ENCODE measurements at places on chromosomes 3 and 15.

DNA sequence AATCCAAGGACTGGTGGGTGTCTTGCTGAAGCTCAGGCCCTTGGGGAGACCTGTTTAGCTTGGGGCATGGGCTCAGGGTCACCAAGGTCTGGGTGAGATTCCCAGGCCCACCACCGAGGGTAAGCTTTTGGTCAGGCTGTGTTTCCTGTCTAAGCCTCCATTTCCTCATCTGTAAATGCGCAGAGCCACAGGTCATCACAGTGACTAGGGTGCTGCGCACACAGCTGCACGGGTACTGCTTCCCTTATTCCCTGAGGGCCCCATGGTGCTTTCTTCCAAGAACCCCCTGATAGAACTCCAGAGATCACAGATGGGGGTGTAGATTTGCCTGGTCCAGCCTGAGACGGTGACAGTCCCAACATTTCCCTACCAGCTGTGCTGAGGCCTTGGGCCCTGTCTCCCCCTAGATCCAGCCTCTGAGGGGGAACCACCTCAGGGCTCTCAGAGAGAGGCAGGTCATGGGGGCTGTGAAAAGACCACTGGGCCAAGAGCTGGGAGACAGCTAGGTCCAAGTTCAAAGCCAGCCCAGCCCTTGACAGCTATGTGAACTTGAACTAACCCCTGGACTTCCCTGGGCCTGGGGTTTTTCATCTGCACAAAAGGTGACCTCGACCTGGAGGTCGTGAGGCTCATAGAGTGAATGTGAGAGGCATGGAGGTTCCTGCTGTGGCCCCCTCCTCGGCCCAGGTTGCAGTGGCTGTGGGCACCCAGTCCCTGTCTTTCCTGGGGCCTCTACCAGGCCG is 60.7 kb downstream of the SEMA3G start:
- no peak for DNase-seq

- no peak for DNase-seq
These were observed 45.2 kb upstream of the SEC61A1 start for GRCh38 chr3:128007033-128007424.

DNA sequence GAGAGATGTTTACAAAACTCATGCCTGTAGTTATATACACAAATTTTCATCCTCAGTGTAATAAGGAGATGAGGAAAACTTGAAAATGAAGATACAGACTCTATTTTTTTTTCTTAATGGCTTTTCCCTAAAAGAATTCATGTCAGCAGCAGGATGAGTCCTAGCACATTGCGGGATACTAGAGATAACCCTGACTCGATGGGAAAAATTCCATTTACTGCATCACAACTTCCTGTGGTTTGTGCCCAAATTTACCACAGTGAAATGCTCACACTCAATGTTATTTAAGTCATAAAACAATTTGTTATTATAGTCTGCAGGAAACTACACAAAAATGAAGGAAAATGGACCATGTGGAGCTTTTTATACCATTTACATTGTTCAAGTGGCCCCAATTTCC is 581.9 kb upstream of the ZNF717 start:
- DNase-seq = no peak

DNA sequence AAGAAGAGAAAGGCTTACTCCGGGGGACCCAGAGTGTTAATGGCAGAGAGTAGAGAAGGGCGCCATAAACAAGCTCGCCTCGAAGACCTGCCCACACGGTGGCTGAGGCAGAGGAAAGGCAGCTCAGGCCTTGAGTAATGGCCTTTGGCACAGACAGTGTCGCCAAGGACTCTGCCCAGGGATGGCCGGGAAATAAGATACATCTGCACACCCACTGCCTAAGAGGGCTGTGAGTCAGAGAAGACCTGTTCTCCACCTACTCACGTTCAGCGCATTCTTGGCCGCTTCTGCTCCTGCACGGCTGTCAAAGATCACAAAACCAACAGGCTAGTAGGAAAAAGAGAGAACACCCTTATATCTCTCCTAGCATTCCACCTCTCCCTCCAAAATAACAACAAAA is 26.2 kb downstream of the RBPMS2 start:
- DNase-seq = no peak

DNA sequence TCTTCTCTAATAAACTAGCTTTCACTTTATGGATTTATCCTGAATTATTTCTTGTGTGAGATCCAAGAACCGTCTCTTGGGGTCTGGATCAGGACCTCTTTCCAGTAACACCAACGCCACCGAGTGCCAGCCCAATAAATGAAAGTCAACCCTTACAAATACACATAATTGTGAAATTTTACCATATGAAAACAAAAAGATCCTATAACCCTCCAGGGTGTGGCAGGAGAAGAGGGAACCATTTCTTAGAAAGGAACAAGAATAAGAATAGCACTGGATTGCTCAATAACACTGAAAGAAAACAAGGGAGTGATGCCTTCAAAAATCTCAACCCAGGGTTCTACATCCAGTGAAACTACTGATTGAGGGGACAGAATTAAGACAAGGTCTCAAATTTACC is 51.6 kb upstream of the ACKR4 start:
- DNase-seq = no peak

DNA sequence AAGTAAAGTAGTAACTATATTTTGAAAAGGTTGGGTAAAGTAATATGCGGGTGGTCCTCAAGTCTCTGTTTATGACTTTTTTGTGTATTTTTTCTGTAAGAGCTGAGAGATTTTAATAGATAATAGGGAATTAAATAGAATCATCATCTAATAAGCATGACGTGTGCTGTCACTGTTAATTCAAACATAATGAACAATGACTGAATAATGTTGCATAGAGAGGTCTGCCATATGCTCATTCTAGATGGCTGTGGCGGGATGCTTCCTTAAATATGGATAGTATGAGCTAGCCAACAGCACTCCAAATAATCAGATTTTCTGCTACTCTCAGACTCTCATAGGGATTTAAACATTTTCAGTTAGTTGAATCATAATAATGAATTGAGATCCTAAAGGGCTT is 302.8 kb upstream of the RBMS3 start:
- no peak for DNase-seq

- DNase-seq = no peak
These were observed 141.7 kb downstream of the IL5RA start for GRCh38 chr3:2968475-2968874.

- DNase-seq = peak; percentile 22
These were observed 21.9 kb downstream of the FEM1B start for GRCh38 chr15:68299436-68299835.

- no peak for DNase-seq
These were observed 31.3 kb upstream of the NFKBIZ start for GRCh38 chr3:101817992-101818391.

DNA sequence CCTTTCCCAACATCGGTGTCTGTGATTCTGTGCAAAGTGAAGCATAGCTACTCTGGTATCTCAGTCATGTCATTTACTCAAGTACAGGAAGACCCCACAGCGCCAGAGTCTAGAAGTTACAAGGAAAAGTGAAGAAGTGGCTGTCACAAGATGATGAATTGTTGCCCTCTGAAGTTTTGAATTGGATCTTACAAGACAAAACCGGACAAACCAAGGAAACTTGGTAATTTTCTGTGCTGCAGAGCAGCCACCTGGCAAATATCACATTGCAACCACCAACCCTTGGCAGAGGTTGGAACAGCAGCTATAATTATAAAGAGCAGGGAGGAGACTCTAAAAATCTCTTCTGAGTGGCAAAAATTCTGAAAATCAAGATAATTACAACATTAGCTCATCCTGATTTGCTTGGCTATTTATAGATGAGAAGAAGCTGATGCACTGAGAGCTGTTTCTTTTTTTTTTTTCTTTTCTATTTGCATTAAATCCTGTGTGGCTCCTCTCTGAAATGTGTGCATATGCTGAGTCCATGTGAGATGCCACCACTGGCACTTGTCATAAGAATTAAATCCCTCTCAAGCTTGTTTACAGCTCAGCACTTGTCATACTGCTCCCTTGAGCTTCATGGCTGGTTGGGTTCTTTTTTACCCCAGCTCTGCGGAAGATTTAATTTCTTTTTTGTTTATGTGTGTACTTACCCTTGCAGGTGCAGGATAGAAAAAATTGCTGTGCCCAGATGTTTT is 68.0 kb upstream of the MNS1 start:
- no peak for DNase-seq

DNA sequence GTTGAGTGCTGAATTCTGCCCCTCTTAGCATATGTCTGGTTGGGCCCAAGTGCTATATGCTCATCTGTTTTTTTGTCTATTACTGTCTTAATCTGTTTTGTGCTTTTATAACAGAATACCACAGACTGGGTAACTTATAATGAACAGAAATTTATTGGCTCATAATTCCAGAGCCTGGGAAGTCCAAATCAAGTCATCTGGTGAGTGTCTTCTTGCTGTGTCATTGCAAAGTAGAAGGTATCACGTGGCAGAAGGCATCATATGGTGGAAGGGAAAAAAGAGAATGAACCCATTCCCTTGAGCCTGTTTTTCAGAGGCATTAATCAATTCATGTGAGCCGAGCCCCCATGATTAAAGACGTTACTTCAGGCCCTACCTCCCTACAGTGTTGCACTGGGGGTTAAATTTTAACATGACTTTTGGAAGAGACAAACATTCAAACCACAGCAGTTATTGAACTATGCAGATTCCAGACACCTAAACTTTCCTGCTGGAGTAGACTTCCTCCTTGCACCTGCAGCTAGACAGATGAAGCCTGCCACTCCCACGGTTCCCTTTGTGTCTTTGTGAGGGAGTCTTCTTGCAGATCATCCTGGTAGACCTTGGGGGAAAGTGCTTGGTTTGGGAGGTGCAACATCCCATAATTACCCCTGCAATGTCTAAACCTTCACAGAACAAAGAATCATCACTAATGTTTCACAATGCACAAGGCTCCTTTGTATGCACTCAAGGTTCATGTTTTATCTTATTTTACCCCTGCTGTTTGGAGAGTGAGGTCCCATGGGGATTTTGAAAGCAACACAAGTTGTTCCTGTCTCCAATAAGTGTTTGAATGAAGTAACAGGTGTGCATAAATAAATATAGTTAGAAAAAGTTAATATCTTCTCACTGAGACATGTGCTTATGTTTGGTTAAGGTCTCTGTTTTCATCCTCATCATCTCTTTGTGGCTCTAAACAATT is 64.7 kb upstream of the XCR1 start:
- DNase-seq = no peak

DNA sequence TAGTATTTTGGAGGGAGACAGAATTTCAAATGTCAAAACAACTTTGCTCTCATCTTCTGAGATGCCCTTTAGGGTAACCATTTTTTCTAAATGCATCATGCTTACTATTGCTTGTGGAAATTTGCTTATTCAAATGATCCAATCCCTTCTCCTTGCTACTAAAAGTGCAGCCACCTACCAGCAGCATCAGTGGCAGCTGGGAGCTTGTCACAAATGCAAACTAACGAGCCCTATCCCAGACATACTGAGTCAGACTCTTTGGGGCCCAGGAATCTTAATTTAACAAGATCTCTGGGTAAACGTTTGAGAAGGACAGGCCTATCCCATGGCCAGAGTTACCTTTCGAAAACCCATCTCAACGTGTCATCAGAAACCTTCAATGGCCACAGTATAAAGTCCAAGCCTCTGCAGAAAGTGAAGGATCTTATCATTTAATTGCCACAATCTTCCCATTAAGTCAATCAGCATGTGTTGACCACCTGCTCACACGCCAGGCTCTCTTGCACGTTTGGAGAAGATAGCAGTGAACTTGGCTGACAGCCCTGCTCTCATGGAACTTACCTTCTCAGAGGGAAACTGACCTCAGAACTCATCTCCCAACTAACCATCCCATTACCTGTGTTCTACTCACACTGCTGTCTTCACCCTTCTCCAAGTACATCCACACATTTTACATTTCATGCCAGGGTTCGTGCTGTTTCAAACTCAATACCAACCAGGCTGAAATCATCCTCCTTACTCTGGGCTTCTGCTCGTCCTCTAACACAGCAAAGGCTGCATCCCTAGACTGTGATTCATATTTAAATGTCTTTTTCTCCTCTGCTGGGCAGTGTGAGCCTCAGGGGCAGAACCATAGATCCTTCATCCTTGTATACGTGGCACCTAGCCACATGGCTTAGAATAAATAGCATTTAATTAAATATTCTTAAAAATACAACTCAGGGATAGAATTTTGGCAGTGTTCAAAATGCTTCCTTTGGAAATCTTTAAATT is 24.8 kb upstream of the VGLL4 start:
- DNase-seq = no peak

DNA sequence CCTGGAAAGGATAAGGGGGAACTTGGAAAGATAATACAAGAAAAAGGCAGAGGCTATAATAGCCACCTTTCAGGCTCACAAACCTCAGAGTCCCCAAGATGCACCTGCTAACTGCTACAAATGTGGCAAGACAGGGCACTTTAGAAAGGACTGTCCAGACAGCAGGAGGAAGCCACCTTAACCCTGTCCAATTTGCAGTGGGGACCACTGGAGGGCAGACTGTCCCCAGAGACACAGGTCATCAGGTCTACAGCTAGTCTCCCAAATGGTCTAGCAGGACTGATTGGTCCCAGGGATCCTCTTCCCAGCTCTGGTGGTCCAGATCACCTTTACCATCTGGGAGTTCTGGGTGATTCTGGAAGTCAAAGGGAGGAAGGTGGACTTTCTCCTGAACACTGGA is 882.5 kb upstream of the GBE1 start:
- no peak for DNase-seq

- no peak for DNase-seq
These were observed 58.2 kb upstream of the CMTM8 start for GRCh38 chr3:32180141-32180784.

DNA sequence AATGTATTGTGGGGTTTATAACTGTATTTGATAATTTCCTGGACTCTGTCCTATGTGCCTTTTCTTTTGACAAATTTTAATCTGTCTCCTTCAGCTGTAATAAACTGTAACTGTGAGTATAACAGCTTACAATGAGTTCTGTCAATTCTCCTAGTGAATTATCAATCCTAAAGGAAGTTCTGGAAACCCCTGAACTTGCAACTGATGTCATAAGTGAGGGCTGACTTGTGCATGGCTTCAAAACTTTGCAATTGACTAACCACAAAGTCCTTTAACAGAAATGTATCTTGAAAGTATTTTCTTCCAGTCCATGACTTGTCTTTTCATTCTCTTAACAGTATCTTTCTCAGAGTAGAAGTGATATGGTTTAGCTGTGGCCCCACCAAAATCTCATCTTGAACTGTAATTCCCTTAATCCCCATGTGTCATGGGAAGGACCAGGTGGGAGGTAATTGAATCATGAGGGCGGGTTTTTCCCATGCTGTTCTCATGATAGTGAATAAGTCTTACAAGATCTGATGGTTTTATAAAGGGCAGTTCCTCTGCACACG is 108.3 kb downstream of the TFDP2 start:
- no peak for DNase-seq

GRCh38 chr15:47718497-47719437 is 1.5 kb downstream of the SEMA6D start:
- no peak for DNase-seq

DNA sequence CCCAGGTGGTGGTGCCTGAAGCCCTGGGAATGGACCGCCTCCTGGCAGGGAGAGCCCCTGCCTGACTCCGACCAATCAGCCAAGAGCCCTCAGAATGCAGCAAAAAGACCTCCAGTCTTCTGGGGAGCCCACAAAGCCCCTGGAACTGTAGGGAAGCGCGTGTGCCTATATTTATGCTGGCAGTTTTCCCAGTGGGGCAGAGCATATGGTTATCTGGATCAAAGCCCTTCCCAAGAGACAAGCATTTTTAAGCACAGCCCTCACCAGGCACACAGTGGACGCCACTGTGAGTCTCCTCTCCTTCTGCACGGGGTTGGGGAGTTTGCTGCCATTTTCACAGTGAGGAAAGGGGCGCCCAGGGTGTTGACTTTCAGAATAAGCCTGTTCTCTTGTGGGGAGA is 80.9 kb upstream of the RPL32 start:
- DNase-seq = no peak

- DNase-seq = no peak
These were observed 185.5 kb downstream of the MBNL1 start for GRCh38 chr3:152454076-152454875.
